Hippocampal formation (tissue), 2 donors: ENCODE measurements at places on chromosomes 11 and 22.

DNA sequence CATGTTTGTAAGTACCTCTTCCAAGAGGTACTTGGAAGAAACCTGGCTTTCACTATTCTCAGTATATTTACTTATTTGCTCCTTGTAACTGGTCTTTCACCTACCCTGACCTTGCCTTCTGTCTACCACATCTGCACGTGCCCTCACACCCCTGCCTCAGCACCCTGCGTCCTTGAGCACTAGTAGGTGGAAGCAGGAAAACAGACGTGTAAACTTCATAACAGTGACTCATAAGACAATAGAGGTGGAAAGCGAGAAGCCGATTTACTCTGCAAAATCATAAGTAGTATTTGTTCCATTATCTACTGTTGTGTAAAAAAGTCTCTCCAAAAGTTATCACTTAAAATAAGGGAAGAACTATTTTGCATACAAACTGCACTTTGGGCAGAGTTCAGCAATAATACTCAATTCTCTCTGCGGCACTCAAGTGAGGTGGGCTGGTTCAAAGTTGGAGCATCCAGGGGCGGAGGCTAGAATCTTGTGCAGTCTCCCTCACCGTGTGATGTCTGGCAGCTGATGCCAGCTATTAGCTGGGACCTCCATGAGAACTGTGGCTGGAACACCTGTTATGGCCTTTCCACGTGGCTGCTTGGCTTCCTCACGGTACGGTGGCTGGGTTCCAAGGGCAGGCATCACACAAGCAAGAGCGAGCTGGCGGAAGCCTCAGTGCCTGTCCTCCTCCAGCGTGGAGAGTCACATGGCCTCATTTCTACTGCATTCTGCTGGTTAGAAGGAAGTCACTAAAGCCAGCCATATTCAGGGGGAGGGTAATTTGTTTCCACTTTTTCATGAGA is 30.4 kb downstream of the PACS1 start:
- peak; percentile 40 for DNase-seq

DNA sequence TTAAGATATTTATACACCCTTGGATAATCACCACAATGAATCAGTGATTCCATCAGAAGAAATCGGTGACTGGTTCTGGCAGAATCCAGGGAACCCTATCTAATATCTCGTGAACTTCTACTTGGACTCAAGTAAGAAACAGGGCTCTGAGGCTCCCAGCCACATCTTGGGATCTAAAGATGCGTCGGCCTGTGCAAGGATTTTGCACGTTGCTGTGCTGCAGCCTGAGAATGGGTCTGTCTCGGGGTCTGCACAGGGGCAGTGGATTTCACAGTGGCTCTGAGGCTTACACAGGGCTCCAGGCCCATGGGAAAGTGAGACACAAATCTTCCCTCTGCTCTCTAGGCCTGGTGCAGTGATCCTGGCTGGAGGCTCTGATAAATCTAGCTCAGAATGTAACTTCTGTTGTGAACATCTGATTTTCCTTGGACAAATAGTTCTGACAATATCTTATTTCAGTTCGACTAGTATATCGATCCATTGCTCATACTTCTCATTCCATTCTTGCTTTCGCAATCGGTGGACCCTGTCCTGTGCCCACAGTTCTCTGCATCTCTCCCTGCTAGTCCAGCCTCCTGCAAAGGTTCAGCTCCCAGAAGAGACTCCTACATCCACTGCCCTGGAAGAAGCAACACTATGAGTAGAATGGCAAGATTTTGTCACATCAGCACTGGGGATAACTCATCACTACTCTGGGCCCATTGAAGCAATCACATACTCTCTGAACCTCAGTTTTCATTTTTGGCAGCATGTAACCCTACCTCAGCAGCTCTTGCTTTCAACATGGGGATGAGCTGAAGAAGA is 105.5 kb upstream of the TOP3B start:
- DNase-seq: no peak

DNA sequence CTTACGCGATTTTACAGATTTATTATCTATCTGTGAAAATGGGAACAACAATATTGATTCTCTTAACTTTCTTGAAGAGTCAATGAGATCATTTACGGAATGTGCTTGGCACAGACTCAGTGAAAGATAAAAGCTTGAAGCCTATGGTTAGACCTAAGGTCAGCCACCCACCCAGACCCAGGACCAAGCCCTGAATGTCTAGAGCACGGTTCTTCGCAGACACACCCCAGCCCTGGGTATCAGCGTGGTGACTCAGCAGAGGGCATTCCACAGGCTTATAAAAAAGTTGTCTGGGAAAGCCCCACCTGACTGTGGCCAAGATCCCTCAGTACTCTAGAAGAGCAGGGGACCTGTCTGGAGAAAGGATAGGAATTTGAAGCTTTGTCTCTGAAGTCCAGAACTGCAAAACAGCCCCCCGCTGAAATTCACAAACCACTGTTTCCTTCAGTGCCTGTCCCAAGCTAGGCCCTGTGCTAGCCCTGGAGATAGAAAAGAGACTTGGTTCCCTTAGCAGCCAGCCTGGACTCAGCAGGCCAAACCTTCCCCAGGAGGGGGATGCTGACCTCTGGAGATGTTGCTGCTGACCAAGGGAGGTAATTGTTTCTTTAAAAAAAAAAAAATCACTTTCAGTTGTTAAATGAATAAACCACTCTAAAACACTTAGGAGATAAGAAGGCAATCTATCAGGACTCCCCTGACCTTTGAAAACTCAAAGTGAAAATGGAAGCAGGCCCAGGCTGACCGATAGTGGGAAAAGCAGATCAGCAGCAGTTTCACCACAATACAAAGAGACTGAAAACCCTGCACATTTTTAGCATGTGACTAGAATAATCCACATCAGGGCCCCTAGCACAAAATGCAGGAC is 114.0 kb downstream of the ABTB2 start:
- no peak for DNase-seq

DNA sequence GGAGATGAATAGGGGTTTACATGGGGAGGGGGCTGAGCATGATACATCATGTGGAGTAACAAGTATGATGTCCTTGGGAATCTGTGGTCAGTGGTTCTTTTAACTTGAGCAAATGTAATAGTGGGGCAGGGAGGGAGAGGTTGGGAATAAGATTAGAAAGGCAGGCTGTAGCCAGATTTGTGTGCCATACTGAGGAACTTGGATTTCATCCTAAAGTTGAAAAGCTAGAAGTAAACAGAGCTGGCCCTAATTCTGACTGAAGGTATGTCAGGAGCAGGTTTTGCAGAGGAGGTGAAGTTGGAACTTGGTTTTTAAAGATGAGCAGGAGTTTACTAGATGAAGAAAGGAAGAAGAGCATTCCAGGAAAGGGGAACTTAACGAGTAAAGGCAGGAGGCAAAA is 108.3 kb upstream of the RRM1 start:
- peak; percentile 33 for DNase-seq

GRCh38 chr11:28760676-28761390 is 652.6 kb downstream of the METTL15 start:
- DNase-seq: no peak

GRCh38 chr11:103862094-103862801 is 174.2 kb upstream of the DDI1 start:
- no peak for DNase-seq

DNA sequence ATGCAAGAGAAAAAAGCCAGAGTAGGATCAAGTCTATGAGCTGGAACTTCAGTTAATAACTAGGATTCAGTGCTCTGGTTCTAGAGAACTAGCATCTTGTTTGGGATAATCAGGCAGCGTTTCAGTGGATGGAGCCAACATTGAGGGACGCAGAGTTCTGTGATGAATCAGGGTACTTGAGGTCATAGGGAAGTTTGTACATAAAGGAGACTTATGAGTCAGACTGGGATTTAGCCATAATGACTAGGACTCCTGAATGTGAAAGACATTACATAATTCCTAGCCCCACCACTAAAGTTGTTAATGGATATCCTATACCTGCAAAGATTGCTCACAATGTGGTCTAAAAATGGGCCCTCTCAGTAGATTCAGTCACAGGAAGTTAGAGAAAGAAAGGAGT is 6.8 kb downstream of the SLN start:
- DNase-seq: no peak

GRCh38 chr11:85813721-85814120 is 2.8 kb upstream of the SYTL2 start:
- no peak for DNase-seq

DNA sequence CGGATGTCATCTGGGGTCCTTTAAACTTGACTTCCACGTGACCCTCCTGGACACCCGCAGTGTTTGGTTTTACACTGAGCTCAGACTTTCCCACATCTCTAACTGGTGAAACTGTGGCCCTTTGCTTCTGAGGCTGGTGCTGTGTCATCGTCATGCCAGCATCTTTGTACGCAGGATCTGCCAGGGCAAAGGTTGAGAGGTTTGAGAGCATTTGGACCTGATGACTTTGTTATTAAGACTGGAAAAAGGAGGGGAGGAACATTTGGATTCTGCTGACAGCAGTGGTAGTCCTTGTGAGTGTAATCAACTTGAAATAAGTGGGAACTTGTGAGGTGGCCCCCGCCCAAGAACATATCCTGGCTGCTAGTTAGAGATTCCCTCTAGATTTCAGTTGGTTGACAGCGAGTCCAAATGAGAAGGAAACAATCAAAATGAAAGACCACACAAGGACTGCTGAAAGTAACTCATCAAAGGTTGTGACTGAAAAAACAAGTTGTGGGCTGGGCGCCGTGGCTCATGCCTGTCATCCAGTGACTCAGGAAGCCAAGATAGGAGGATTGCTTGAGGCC is 102.5 kb downstream of the KIAA1671 start:
- peak; percentile 24 for DNase-seq

GRCh38 chr11:31050061-31050765 is 319.3 kb downstream of the DCDC1 start:
- no peak for DNase-seq

GRCh38 chr22:40240160-40240559 is 62.4 kb downstream of the TNRC6B start:
- no peak for DNase-seq

GRCh38 chr11:119206511-119207414 is 624 bp downstream of the CBL start:
- no peak for DNase-seq

DNA sequence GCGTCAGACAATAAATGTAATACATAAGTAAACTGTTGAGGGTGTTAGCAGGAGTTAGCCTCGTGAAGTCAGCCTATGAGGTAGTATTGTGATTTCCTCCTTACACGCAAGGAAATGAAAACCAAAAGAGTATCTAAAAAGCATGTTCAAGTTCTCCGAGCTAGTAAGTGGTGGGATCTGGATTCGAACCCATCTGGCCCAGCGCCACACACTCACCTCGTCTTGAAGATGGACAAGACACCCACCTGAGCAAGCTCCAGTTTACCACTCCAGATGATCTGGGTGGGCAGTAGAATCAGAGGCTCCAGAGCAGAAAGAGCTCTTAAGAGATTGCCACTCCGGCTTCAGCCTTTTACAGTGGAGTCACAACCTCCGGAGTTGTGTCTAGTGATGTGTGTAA is 140.3 kb downstream of the PKNOX2 start:
- no peak for DNase-seq

GRCh38 chr11:65886826-65887722 is 1.2 kb downstream of the FIBP start:
- DNase-seq: no peak

DNA sequence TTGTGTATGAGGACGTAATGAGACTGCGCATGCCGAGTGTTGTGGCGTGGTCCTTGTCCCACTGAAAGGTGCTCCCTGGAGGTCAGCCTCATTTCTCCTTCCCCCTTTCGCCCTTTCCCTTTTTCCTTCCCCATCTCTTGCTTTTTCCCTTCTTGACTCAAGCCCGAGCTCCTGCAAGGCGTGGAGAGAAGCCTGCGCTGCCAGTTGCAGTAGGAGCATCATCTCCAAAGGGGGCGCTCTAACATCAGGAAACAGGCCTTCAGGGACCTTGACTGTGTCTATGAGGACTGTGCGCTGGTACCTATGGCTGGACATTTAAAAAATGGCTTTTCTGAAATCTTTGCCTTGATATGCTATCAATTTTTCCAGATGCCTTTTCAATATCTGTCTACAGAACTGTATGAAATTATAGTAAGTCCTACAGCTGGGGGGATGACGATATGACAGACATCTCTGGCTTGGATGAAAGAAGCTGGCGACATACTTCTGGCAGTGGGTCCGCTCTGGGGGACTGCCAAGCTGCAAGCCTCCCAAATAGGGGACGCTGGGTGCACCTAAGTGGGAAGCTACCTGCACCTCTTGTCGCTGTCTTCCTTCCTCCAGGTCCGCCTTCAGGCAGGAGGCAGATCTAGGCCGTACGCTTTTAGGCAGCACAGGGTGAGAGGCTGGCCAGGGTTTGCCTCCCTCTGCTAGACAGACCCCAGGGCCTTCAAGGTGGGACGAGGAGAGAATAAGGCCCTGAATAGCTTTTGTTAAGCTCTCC is 96.5 kb downstream of the NXPE2 start:
- DNase-seq: peak; percentile 54

GRCh38 chr11:14537134-14537599 is 17.0 kb upstream of the PSMA1 start:
- DNase-seq: peak; percentile 49

DNA sequence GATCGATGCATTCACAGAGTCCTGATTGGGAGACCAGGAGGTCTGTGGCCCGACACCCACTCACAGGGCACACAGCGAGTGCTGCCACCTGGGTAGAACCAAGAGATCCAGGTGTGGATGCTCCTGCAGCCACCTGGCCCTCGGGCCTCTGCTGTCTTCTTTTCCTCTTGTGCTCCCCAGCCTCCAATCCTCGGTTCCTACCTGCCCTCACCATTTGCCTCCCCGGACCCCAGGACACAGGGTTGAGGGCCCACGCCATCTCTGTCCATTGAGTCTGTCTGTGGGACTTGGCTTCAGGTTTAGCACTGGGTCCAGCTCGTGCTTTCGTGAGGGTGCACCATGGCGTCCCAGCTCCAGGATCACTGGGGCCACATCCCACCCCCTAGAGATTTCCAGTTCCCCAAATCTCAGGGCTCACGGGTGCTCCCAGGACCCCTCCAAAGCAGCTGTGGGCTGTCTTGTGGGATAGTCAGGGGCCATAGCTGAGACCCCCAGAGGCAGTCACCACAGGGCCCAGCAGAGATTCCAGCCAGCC is 591.1 kb downstream of the BRD1 start:
- DNase-seq: no peak

DNA sequence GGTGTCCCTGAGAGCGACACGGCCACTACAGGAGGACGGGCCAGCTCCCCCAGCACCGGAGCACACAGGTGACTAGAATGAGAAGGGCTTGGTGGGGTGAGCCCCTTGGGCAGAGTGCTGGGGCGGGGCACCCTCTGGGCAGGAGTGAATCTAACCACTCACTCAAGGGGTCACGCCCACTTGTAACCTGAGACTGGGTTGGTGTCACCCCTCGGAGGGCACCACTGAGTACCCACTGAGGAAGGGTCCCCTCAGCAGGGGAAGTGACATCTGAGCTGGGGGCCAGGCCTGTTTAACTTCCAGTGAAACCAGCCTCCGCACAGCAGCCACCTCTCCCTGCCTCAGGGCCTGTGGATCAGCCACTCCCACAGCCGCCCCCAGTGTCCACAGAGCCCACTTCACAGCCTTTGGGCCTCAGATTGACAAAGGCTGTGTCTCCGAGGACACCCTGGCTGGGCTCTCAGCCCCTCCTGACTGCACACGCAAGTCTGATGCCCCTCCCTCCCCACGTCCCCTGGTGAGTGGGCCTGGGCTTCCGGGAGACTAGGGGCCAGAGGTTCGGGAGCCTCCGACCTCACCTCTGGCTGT is 5.6 kb downstream of the GATD1 start:
- no peak for DNase-seq
